Hindlimb muscle (tissue), 1 donor: ENCODE measurements at places on chromosomes 6 and 20.

DNA sequence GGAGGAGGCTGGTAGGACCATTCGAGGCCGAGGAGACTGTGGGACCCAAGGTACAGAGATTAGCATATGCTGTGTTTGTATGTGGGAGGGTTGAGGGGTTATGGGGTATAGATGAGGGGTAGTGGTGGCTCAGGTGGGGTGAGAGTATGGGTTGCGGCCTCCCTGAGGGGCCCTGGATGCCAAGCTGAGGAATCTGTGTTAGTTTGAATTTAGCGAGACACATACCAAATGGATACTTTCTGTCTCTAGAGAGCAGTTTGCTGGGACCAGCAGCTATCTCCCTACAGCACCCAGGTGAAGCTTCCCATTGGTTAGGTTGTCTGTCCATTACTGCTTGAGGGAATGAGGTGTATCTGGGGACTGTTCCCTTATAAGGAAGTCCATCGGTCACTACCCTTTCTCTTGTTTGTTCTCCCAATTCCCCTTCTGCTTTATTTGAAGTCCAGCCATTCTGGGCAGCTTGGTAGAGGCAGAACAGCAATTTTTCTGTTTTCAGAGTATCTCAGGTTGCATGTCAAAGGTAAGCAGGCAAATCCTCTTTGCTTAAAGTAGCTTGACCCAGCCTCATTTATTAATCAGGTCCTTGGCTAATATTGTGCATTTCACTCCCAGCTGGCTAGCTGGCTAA is 15.2 kb downstream of the CHMP4B start:
- DNase-seq: no peak

GRCh38 chr20:8693709-8694108 is 375.2 kb upstream of the PLCB4 start:
- DNase-seq: no peak

- DNase-seq: no peak
These were observed 3.1 kb upstream of the LAMA5 start for GRCh38 chr20:62370115-62370806.

- DNase-seq: peak; percentile 54
These were observed 50.8 kb upstream of the NRN1 start for GRCh38 chr6:6057442-6058053.

- peak; percentile 12 for DNase-seq
These were observed 331.8 kb upstream of the BTBD3 start for GRCh38 chr20:11585752-11586352.
